ENCODE measurements at places on chromosomes 13 and 19. TPM values are rescaled to one million over a fixed set of nuclear protein-coding genes. Genes with fewer than 3 reads are reported as not detected.

GRCh38 chr19:42325896-42326771 lies 699 bp downstream of the MEGF8 start:
- DNase-seq: peak; percentile 36

GRCh38 chr13:65855242-65855805 lies 1374.8 kb downstream of the PCDH9 start:
- DNase-seq: no peak

Gene MTUS2
- 12.9 TPM for polyA plus RNA-seq

Gene PSG1
- 0.26 TPM for polyA plus RNA-seq

- no peak for DNase-seq
Observed at GRCh38 chr19:48497728-48498594, 13.7 kb downstream of the LMTK3 start.

DNA sequence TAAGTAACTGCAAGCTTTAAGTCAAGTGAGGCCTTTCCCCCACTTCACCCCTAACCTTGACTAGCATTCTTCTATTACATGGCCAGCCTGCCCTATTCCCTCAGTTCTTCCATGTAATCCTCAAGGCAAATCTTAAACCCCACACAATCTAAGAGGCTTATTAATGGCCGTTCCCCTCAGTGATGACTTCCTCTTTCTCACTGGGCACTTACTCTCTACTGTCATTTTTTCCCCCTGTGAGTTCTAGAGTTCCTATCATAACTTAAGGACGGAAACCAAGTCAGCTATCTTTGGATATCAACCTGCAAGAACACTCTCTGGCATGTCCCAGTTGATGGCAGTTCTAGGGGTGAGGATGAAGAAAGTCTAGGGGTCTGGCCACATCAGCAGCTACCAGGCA lies 131.2 kb downstream of the DCLK1 start:
- DNase-seq: no peak

DNA sequence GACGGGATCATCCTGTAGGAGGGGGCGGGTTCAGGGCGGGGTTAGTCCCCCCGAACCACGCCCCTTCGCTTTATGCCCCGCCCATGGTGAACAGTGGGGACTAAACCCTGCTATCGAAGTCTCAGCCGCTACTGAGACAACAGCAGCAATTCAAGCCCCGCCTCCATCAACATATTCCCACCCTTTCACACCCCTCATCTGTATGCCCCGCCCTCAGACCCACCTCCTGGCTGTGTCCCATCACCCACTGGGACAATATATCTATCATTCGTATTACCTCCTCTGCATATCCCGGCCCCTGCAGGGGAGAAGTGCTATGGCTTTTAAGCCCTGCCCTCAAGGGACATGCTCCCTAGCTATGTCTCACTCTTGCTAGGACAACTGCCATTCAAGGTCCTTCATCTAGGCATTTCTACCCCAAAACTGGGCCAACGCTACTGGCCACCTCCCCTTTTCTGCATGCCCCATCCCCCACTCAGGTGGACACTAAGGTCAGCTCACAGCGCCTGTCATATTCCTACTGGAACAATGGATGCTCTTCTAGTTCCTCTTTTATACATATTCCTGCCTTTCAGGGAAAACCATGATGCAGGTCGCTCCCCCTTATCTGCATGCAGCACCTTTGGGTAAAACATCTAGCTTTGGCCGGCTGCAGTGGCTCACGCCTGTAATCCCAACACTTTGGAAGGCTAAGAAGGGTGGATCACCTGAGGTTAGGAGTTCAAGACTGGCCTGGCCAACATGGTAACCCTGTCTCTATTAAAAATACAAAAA lies 11.9 kb downstream of the LRFN1 start:
- no peak for DNase-seq

- DNase-seq: no peak
Observed at GRCh38 chr19:23817519-23817918, 58.8 kb upstream of the ZNF681 start.

GRCh38 chr19:532561-533363 lies 1.2 kb downstream of the CDC34 start:
- peak; percentile 71 for DNase-seq

DNA sequence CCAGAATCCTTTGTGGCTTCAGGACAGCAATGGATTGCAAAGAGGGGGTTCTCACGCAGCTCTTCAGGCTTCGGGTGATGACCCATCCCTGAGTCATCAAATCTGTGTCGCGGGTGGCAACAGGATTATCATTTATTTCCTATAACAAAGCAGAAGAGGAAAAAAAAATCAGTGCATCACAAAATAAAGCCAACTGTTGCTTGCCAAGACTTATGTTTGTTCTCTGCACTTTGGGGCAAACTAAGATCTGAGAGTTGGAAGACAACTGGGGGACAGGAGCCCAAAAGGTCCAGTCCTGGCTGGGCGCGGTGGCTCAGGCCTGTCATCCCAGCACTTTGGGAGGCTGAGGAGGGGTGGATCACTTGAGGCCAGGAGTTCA lies 6.4 kb downstream of the GNA15 start:
- no peak for DNase-seq

Gene VWA8
- polyA plus RNA-seq: 9.6 TPM

- no peak for DNase-seq
Observed at GRCh38 chr13:26548205-26548765, 9.2 kb upstream of the WASF3 start.

DNA sequence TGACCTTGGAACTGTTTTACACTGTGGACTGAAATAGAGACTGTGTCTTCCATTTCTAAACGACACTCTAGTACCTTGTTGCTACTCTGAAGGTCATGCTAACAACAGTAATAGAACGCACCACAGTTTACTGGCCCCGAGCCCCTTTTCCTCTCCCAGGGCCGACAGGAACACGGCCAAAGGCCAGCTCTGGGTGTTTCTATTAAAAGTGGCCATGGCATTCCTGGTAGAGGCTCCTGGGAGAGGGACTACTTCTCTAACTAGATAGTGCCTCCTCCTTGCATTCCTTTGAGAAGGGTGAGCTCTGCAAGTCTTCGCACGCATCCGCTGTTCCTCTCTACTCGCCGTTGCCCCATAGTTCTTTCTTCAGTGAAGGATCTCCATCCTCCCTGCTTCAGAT lies 18.7 kb upstream of the SIAH3 start:
- DNase-seq: no peak

DNA sequence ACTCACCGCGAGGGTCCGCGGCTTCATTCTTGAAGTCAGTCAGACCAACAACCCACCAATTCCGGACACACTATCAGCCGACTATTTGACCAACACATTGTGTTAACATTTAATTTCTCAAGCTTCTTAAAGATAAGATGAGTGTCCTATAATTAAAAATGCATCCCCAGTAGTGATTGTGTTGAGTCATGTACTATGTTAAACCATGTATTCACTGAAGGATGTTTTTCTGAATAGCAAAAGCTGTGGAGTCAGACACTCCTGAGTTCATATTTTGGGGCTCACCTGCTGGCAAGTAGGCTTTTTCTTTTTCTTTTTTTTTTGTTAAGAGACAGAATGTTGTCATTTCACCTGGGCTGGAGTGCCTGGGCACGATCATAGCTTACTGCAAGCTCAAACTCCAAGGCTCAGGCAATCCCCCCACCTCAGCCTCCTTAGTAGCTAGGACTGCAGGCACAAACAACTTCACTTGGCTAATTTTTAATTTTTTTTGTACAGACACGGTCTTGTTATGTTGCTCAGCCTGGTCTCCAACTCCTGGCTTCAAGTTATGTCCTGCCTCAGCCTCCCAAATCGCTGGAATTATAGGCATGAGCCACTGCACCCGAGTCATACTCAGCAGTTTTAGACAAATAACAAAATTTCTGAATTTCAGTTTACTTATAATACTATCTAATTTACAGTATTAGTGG lies 606.9 kb downstream of the PCDH9 start:
- DNase-seq: no peak
